ENCODE measurements at places on chromosomes 1 and 21.
A peak's percentile ranks its signal among the peaks of the same experiment; 100 is the strongest.

- no peak for DNase-seq
Measured at GRCh38 chr1:111198836-111199235, 1.6 kb downstream of the DENND2D start.

GRCh38 chr1:17502326-17502778 lies 37.1 kb upstream of the ARHGEF10L start:
- peak; percentile 38 for DNase-seq

DNA sequence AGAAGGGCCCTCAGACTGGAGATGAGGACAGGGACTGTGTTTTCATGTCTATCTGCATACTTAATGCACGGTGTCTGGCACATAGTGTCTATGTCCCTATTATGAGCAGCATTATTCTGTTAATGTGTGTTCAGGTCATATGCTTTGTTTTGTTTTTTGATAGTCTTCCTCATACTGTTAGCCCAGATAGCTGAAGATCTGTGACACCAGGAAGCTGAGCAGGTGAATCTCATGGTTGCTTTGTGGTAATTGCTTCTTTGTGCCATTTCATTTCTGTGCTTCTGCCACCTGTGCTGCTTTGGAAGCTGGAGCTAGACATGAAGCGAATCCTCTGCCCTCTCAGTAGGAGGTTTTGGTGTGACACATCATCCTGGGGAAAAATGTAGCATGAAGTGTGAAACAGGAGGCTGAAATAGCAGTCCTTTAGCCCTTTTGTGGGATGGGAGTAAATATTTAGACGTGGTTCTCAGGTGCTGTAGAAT lies 15.8 kb downstream of the SMAP2 start:
- no peak for DNase-seq

DNA sequence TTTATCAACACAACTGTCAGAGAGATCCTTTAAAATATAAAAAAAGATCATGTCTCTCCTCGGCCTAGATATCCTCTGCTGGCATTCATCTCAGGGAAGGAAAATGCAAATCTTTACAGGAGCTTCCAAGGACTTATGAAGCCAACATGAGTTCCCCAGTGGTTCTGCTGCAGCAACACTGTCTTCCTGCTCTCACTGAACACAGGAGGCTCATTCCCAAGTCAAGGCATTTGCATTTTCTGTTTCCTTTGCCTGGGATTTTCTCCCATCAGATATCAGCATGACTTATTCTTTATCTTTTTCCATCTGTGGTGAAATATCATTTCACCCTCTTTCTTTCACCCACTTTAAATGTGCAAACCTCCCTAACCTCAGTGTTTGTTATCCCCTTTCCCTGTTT lies 513.8 kb upstream of the ZP4 start:
- DNase-seq = no peak

DNA sequence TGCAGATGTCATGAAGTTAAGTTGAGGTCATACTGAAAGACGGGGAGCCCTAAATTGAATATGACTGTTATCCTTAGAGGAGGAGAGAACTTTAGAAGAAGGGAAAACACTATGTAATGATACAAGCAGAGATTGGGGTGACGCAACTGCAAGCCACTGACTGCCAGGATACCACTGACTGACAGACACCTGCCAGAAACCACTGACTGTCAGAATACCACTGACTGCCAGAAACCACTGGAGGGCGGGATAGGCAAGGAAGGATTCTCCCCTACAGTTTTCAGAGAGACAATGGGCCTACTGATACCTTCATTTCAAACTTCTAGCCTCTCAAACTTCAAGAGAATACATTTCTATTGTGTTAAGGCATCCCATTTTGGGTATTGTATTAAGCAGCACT lies 388.7 kb downstream of the USH2A start:
- DNase-seq = peak; percentile 45

- DNase-seq = no peak
Measured at GRCh38 chr1:64653466-64653865, 91.4 kb upstream of the RAVER2 start.

GRCh38 chr1:81044708-81045107 lies 756.0 kb upstream of the ADGRL2 start:
- DNase-seq = no peak

GRCh38 chr1:192448026-192448578 lies 127.5 kb upstream of the RGS1 start:
- no peak for DNase-seq

DNA sequence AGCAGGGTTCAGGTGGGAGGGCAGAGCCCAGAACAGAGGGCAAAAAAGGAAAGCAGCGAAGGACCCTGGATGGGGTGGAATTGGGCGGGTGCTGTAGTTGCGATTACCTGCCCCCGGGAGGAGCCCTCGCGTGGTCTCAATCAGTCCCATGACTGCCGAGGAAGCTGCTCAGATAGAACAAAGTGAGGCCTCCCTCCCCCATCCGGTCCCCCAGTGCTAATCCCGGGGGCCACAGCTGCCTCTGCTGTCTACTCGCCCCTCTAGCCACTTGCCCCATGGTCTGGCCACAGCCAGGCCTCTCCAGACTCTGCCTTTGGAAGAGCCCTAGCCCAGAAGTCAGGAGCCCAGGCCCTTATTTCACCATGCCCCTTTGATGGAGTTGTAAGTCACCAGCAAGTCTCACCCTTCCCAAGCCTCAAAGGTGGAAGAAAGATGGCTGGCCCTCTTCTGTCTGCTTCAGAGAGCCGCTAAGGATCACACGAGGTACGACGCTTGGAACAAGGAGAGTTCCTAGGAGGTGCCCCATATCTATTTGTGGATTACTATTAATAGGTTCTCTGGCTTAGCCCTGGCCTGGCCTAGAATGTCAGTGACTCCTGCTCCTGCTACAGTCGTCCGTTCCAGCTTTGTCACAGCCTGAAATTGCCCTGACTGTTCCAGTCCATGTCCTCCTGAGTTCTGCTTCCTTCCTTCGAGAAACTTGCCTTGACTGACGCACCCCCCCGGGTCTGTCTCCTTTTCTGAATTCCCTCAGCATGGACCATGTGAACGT lies 16.4 kb downstream of the ECHDC2 start:
- DNase-seq = no peak

- no peak for DNase-seq
Measured at GRCh38 chr1:245687636-245688535, 533.1 kb downstream of the KIF26B start.

DNA sequence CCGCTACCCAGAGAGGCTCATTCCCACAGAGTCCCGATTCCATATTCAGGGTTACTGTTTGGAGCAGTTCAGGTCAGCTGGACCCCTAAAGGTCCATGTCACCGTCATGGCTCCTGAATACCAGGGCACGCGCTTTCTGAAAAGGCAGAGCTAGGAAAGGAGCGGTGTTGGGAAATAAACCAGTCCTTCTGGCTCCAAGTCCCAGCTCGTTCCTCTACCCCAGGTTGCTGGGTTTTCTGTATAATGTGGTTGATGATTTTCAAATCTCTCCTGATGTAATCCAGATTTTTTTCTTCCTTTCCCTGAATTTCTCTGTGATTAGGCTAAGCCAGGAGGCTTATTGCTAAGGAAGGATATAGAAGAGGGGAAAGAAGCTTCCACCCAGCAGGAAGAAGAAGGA lies 14.0 kb upstream of the PKP1 start:
- no peak for DNase-seq

- no peak for DNase-seq
Measured at GRCh38 chr21:29616209-29616751, 317.6 kb downstream of the BACH1 start.

- DNase-seq = no peak
Measured at GRCh38 chr1:150152772-150153456, 3.2 kb downstream of the PLEKHO1 start.
